ENCODE measurements at places on chromosomes 1 and 21.

DNA sequence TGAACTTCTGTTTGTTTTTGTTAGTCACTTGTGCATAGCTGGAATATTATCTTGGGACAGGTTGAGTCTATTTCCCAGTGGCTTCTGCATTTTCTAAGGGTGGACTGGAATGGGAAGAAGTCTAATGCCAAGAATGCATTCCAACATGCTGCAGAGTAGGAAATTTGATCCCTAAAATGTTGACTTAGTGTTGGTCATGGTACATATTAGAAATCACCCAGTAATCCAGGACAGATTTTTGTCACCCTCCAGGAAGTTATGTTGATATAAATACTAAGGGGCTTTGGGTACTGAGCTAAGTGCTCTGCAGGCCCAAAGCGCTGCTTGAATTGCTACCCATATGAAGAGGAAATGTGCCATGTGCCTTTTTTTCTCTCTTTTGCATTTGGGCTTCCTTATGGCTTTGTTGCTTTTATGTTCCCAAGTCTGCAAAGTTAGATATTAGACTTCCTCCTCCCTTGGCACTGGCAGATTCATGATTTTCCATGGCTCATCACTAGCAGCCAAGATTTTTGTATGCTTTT, 10.0 kb downstream of the ARID1A start:
- DNase-seq, result no peak

DNA sequence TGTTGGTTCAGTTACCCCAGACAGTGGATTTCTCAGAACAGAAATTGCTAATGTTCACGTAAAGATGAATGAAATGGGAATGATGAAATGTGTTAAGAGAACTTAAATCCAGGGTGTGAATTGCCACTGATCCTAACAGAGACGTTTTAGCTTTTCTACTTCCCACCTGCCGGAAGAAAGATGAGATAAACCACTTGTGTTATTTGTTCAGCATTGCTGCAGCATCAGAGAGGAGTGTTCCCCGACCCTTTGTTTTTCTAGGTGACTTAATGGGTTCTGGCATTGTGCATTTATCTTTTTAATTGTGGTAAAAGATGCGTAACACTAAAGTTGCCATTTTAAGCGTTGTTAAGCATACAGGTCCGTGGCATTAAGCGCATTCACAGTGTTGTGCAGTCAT, 122.3 kb downstream of the GALNT2 start:
- DNase-seq, result no peak

- no peak for DNase-seq
Measured at GRCh38 chr1:199336745-199337640, 690.5 kb upstream of the NR5A2 start.

DNA sequence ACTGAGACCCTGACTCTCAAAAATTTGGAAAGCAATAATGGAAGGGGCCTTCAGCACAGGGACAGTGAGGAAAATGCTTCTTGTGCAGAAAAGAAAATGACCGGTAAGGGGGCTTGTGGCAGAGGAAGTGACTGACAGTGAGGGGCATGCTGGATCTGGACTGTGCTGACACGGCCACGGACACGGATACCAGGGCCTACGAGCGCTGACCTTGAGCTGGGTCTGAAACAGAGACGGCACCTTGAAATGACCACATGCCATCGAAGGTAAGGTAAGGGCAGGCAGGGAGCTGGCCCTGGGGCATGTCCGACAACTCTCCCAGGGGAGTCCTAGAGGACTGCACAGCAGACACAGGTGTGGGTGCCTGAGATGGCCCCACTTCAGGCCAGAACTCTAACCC, 182.1 kb downstream of the RHOU start:
- DNase-seq, result no peak

GRCh38 chr1:200741551-200742207, 3.0 kb downstream of the CAMSAP2 start:
- no peak for DNase-seq

DNA sequence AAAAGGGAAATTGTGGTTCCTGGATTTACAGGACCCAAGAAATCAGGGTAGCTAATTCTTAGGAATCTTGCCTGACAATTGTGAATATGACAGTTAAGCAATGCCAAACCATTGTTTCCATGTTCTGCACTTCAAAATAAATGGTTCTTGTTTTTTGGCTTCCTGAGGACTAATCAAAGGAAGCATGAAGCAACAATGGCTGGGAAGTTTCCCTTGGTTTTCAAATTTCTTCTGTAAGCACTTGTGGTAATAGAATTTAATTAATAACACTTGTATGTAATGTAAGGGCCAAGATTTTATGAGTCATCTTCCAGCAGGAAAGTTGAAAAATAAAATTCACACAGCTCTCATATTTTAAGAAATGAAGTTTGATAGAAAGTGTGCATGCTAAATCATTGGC, 31.7 kb downstream of the JAM2 start:
- no peak for DNase-seq

- DNase-seq, result no peak
Measured at GRCh38 chr1:152960452-152961044, 9.9 kb upstream of the SPRR4 start.
